Ovary (tissue), 10 donors: ENCODE measurements at places on chromosomes 5 and 9. TPM values are rescaled to one million over a fixed set of nuclear protein-coding genes. Genes with fewer than 3 reads are reported as not detected.
A peak's percentile ranks its signal among the peaks of the same experiment; 100 is the strongest.

Gene ADAMTS6
- polyA plus RNA-seq: 1.3 TPM

- peak; percentile 78 for DNase-seq
Measured at GRCh38 chr5:98772415-98773213, 849 bp upstream of the RGMB start.

Gene RICTOR
- 14.0 TPM for polyA plus RNA-seq

Gene OMD
- 18.6 TPM for polyA plus RNA-seq

DNA sequence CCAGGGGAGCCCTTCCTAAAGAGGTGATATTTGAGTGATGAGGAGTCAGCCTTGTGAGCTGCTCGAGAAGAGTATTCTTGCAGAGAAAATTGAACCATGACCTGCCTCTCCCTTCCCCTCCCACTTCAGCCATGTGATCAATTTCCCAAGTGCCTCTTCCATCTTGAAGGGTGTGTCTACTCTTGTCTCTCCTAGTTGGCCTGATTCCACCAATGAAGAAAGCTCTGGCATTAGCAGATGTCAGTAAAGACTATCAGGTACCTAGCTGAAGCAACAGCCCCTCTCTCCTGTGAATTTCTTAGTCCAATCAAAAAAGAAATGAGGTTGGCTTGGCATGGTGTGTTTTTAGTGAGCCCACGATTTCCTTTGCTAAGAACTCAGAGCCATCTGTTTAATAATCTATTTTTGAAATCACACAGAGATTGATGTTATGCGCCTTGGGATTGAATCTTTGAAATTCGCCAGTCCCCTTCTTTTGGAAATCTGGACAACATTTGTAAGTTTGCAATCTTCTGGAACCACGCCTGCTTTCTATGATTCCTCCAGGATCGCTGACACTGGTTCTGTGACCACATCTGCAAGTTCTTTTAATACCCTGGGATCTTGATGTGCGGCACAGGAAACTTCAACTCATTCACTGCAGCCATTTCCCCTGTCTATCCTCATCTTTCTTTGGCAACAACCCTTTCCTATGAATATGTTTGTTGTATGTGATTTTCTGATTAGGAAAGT lies 404.6 kb downstream of the DMRT2 start:
- no peak for DNase-seq

- DNase-seq: no peak
Measured at GRCh38 chr9:20996809-20997208, 34.6 kb downstream of the HACD4 start.

- no peak for DNase-seq
Measured at GRCh38 chr9:96725576-96725975, 52.3 kb downstream of the ZNF510 start.

DNA sequence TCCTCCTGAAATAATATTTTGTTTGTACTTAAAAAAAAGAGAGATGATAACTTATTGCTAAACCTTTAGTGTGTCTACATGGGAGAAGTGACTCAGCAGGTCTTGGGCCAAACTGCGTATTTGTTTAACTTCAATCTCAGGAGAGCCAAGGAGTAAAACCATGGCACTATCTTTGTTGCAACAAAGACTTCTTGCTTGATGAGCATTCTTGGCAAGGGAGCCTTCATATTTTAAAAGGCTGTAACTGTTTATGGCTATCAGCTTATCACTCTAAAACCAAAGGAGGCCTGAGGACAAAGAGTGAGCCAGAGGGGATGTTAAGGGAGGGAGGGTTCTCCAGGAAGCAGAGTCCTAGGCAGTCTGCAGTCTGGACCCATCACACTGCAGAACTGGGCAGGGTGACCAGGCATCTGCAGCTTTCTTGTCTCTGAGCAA lies 216.2 kb upstream of the S1PR3 start:
- DNase-seq: peak; percentile 24

- peak; percentile 57 for DNase-seq
Measured at GRCh38 chr5:93583768-93584595, 960 bp downstream of the NR2F1 start.

DNA sequence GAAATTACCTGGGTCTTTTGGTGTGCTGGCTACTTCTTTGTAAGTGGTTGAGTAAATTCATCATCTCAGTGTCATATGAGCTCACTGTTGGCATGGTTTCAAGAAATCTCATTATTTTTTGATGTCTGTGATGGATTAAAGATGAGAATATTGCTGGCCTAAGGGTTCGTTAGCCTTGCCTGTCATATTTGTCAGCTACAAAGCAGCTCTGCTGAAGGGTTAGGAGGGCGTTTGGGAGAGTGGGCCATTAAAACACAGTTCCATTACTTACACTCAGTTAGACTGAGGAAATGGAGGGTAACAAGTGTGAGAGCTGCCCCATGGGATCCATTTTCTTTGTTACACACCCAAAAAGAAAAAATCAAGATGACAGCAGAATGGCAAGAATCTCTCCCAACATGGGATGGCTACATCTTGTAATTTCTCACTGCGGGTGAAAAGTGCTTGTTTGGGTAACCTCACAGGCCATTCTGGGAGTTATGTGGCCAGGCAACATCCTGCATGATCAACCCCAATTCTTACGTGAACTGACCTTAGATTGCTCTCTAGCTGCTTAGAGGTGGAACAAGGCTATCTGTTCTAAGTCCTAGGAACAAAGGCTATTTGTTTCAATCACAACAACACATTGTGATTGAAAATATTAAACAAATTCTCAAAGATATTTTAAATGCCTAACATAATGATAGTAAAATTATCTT lies 609.5 kb upstream of the RGMB start:
- no peak for DNase-seq

DNA sequence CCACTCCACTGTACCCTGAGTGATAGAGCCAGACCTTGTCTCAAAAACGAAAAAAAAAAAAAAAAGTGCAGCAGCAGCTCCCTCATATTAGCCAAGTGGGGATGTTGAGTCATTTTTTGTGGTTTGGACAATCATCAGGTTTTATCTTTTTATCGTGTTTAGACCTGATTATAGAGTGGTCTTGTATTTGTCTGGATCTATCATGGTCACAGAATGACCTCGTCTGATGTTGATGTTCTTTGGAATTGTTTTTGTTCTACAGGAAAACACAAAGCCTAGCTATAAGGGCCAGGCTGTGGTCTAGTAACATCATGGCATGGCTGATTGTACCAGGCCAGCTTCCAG lies 1.6 kb upstream of the FBXW11 start:
- DNase-seq: no peak

DNA sequence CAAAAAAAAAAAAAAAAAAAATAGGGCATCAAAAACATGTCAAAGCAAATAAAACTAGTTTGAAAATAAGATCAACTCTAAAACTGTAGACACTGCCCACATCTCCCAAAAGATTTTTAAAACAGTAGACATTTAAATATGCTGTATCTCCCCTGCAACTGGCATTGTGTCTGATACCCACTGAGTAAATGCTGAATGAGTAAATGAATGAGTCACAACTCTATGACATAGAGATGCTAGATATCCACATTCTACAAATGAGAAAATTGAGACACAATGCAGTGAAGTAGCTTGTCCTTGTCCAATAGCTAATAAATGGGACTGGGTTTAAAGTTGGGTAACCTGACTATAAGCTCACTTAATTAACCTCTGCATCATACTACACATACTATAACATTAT lies 14.1 kb upstream of the MAP1B start:
- DNase-seq: no peak

Gene PCSK5
- polyA plus RNA-seq: 12.7 TPM

- DNase-seq: no peak
Measured at GRCh38 chr5:152631221-152631620, 226.1 kb upstream of the NMUR2 start.

GRCh38 chr9:106119176-106119575 lies 424.8 kb downstream of the TMEM38B start:
- no peak for DNase-seq

Gene FAM193B
- 77.3 TPM for polyA plus RNA-seq

DNA sequence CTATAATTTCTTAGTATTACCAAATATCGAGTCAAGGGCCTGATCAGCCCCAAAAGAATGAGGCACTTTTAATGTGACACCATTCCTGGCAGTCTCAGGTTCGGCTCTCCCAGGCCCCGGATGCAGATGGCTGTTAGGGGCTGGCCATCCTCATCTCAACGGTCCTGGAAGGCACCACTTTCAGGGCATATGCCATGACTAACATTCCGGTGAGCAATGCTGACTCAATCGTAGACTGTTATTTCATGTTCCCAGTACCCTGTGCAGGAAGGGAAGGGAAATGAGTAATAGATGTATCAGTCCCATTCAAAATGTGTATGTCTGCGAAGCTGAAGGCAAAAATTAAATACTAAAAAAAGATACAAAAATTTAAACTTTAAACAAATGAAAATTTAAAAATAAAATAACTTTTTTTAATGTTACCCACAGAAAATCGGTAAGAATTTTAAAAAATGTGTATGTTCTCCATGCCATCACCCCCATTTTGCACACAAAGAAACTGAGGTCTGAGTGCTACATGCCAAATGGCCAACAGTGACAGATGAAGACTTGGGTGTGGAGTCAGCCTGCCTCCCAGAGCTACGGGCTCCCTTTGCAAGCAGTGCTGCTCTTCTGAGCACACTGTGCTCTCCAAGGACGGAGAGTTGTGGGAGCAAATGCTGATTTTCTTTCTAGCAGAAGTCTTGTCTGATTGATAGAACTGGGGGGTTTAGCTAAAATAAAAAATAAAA lies 79.0 kb downstream of the GLDC start:
- DNase-seq: no peak

Gene PCA3
- not detected for polyA plus RNA-seq

- DNase-seq: peak; percentile 79
Measured at GRCh38 chr9:137129456-137130175, 9.3 kb upstream of the GRIN1 start.

DNA sequence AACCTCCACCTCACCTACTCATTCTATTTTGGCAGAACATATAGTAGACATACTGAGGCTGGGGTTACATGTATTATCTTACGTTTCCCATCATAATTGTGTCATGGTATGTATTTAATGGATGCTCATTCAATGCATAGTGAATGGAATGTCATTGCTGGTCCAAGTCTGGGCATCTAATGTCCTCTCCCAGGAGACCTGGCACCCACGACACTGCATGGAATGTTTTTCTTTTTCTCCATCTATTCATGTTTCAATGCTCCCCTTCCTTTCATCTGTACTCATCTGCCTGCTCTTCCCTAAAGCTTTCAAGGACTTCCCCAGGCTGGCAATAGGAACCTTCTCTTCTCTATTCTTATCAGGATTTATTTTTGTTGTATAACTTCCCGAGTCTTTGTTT lies 50.8 kb upstream of the SLIT3 start:
- no peak for DNase-seq

Gene SLC6A18
- polyA plus RNA-seq: not detected
